Fibroblast of upper back skin (primary cell): ENCODE measurements at places on chromosomes 2 and 18.

DNA sequence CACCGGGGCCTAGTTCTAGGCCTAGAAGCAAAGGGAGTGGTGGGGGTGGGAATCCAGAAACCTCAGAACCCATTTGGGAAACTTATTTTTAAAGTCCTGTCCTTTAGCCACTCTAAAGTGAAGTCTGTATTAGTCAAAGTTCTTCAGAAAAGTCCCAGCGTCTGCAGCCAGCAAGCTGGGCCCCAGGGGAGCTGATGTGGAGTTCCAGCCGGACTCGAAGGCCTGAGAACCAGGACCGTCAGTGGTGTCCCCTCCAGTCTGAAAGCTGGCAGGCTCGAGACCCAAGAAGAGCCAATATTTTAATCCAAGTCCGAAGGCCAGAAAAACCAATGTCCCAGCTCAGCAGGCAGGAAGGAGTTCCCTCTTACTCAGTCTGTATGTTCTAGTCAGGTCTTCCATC is 32.4 kb downstream of the ID2 start:
- DNase-seq = no peak

GRCh38 chr18:44602845-44603244 is 77.8 kb upstream of the SETBP1 start:
- peak; percentile 26 for DNase-seq

DNA sequence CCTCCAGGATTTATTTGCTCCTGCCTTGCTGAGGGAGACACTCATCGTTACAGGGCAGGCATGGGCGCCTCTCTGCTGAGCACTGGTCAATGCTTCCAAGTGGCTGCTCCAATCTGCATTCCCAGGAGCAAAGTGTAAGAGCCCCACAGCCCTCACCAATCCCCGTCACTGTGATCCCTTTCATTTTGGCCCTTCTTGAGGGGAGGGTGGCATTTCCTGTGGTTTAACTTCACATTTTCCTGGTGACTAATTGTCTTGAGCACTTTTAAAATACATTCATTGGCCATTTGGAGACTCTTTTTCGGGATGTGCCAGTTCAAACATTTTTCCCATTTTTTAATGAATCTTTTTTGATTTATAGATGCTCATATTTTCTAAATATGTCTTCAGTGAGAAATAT is 33.0 kb downstream of the TPO start:
- DNase-seq = peak; percentile 13

GRCh38 chr2:186484062-186484735 is 1.9 kb upstream of the ZC3H15 start:
- DNase-seq = no peak

DNA sequence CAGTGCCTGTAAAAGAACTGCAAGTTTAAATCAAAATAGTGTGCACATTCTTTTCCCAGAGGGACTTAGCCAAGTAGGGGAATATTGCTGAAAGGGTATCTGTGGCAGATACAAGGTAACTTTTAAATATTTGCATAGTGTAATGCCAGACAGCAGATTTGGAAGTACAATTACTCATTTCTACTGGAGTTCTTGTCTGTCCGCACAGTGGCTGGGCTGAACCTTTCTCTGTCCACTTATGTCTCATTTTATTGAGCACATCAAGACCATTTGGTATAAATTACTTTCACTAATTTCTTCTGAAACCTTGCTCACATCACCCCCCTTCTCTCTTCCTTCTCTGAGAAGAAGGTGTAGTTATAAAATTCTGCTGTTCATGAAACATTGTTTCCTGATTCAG is 271.3 kb downstream of the THSD7B start:
- DNase-seq = no peak

GRCh38 chr2:144159240-144159639 is 360.7 kb downstream of the ZEB2 start:
- DNase-seq = no peak

- DNase-seq = no peak
These were observed at the start of gene NAB1 for GRCh38 chr2:190649035-190649797. NAB1 (plus strand) TSS chr2:190649083; CDS start chr2:190659177, 10,094 bp downstream.

DNA sequence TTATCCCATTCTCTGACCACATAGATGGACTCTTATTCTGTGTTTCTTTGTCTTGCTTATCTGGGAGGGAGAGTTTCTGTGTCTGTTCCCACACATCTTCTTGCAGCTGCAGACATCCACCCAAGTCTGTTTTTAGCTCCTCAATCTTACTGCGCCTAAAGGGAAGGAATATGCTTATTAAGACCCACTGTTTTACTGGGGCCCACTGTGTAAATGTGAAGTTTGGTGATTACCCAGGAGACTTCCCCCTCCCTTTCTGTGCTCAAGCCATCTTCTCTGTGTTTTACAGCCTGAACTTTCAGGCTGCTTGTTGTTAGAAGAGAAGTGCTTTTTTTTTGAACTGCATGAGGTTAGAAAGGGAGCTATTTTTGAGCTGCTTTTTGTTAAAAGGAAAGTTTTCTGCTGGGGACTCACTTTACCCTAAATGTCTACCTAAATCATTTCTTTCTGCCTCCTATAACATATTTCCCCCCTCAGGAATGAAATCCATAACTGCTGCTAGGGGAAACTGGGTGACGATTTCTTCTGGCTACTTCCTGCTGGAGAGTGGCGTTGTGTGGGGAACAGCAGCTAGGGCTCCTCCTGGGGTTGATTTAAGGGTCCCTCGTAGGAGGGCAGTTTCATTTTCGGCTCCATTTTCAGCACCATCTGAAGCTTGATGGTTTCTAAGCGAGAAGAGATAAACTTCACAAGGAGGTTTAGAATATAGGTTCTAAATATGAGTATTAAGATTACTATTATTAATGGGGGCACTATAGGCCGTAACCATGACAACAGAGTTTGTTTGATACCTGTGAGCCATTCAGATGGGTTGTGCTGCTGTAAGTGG is 39.5 kb upstream of the GMCL1 start:
- peak; percentile 19 for DNase-seq

DNA sequence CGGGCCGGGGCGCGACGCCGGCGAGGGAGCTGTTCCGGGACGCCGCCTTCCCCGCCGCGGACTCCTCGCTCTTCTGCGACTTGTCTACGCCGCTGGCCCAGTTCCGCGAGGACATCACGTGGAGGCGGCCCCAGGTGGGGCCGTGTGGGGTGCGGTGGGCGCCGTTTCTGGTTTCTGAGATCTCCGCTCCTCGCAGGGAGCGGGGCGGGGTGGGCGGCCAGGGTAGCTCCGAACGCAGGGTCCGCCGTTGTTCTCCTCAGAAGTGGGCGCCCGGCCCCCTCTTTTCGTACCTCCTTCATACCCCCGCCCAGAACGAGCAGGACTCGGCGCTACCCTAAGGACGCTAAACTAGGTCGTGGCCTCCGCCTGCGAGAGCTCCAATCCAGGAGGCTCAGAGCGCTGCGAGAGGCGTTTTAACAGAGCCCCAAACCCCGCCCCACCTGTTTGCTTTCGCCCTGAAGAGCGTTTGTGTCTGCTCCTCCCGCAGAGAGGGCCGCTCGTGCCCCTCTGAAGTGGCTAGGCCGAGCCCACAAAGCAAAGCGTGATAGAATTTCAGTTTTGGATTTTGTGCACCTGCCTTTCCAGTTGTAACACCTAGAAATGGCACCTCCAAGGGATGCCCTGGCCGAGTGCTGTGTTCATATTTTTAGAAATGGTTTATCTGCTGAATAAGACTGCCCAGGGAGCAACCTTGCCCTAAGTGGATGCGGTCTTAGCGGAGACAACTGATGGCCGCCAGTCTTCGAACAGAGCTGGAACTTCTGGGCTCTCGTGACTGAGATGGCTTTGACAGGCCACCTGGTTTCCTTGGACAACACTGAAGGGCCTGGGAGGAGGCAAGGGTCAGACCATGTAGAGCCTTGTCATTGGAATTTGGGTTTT is 626 bp downstream of the CAPN10 start:
- DNase-seq = no peak

DNA sequence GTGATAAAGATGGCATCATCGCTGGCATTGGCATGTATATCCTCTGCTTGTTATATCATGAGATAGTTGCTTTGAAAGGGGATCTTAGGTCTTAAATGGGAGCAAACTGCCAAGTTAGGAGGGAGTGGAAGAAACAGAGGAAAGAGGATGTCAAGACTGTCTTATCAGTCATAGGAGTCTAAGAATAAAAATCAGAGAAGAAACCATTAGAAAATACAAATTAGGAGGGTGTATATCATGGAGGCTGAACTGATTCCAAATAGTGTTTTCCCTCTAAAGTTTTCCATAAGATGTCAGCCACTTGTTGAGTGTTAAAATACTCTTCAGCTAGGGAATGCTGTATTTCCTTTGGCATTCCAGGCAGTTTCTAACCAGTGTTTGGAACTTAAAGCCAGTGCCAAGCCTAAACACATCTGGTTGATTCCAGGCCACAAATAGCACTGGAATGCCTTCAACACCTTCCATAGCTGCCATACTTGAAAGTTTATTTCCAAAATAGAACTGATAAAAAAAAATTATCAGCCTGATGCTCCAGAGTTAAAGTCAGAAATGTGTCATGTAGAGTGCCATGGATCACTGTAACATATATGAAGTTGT is 129.4 kb downstream of the ZEB2 start:
- DNase-seq = peak; percentile 72

GRCh38 chr2:190789074-190790004 is 91.3 kb upstream of the GLS start:
- DNase-seq = no peak

- no peak for DNase-seq
These were observed 235.3 kb upstream of the ERBB4 start for GRCh38 chr2:212773808-212774339.

DNA sequence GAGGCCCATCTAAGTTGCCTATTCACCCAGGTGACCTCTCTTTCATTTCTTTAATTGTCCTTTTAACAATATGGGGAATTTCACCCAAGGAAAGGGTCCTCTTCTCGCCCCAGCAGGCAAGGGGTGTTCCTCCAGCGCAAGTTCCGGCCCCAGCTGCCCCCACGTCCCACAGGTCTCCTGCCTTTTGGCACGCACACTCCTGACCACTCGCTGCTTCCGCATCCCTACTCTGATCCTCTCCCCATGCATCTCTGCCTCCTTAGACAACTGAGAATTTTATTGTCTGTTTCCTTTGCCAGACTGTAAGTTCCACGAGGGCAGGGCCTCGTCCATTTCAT is 684 bp upstream of the ARPC2 start:
- no peak for DNase-seq

DNA sequence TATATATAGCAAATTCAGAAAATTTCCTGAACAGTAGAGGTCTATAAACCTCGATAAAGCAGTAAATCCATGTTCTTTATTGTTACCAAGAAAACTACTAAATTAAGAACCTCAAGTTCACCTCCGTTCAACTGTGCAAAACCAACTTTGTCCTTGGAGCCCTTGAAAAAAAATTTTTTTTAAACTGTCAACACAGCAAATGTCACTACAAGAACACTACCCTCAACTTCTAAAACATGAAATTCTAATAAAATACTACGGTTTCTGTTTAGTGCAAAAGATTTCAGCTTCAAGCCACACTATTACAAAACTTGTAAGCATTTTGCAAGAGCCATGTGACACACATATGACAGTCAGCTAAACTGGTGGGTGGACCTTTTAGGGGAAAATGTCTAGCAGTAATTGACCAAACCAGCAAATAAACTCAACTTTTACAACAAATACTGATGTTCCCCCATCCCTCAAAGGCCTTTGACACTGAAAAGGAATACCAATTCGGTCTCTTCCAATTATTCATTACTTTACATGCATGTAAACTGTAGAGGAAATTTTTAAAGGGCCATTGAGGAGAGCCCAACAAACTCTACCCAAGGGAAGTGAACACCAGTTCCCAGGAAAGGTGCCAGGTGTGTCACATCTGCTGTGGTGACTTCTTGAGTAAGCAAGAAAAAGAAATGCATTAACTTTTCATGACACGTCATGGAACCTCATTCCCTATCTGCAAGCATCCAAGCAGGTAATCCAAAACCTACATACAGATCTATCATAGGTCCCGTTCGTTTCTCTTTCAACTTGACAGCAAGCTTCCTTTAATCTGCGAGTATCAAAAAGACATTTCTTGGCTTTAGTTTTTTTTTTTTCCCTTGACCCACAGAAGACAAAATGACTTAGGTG is 1.4 kb downstream of the RAB1A start:
- peak; percentile 16 for DNase-seq

DNA sequence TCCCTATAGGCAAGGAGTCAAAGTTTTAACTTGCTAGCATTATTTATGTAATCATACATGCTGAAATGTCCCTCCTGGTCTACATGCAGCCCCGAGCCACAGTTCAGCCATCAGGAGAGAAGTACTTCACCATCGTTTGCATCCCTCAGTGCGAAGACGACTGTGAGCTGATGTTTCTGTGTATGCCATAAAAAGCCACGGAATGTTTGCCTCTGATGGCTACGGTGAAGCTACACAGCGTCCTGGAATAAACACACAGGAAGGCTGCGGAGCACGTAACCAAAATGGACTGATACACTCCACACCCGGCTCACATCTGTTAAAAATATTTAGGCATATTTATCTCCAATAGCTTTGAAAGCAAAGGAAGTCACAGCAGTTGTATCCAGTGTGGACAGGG is 4.3 kb upstream of the SALL3 start:
- DNase-seq = no peak

DNA sequence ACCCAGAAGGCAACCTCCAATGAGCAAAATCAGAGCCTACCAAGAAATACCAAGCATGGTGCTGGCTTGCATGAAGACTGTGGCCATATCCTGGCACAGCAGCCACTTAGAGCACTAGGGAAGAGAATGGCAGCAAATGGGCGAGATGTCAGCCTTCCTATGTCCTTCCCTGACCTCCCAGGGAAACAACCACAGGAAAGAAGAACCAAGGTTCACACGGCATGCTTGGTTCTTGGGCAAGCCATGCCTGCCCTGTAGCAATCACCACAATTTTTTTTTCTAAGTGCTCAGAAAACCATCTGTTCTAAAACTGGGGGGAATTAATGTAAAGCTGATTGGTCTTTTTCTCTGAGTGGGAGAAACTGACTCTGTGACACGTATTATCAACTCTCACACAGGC is 27.8 kb downstream of the GALNT14 start:
- DNase-seq = no peak

GRCh38 chr2:226793646-226794045 is 6.0 kb downstream of the IRS1 start:
- no peak for DNase-seq

DNA sequence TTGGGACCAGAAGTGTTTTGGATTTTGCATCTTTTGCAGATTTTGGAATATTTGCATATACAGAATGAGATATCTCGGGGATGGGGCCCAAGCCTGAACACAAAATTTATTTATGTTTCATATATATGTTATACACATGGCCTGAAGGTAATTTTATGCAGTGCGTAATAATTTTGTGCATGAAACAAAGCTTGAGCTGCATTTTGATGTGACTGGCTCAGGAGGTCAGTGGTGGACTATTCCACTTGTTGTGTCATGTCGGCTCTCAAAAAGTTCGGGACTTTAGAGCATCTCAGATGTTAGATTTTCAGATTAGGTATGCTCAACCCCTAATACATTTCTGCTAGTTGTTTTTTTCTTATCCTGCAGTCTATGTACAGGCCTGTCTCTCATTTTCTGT is 145.4 kb downstream of the FAM210A start:
- DNase-seq = no peak

DNA sequence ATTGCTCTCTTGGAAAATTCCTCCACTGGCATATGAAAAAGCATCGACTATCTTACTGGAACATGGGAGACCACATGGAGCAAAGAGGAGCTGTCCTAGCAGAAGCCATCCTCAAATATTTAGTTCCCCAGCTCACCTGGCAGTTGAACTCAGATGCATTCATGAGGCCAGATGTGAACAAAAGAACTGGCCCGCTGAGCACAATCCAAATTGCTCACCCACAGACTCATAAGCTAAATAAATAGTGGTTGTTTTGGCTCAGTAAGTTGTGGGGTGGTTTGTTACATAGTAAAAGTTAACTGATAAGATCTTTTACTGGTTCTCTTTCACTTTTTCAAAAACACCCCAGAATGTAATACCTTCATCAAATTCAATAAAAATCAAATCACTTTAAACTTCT is 108.6 kb upstream of the CWC22 start:
- no peak for DNase-seq

- DNase-seq = peak; percentile 19
These were observed 50.9 kb downstream of the TTN start for GRCh38 chr2:178756343-178756742.
